ENCODE measurements at places on chromosomes 7 and 10.

- no peak for DNase-seq
These were observed 439.3 kb downstream of the ADRA2A start for GRCh38 chr10:111516144-111516543.

- no peak for DNase-seq
These were observed 1047.8 kb downstream of the NRG3 start for GRCh38 chr10:82922755-82923154.

GRCh38 chr10:96299383-96299782 lies 4.9 kb upstream of the DNTT start:
- DNase-seq: peak; percentile 15

- DNase-seq: no peak
These were observed 2.9 kb downstream of the UNCX start for GRCh38 chr7:1235501-1236131.

- no peak for DNase-seq
These were observed 29.2 kb upstream of the GALNTL5 start for GRCh38 chr7:151927011-151927410.

- peak; percentile 47 for DNase-seq
These were observed 231.1 kb downstream of the ARHGAP12 start for GRCh38 chr10:31697271-31698180.

DNA sequence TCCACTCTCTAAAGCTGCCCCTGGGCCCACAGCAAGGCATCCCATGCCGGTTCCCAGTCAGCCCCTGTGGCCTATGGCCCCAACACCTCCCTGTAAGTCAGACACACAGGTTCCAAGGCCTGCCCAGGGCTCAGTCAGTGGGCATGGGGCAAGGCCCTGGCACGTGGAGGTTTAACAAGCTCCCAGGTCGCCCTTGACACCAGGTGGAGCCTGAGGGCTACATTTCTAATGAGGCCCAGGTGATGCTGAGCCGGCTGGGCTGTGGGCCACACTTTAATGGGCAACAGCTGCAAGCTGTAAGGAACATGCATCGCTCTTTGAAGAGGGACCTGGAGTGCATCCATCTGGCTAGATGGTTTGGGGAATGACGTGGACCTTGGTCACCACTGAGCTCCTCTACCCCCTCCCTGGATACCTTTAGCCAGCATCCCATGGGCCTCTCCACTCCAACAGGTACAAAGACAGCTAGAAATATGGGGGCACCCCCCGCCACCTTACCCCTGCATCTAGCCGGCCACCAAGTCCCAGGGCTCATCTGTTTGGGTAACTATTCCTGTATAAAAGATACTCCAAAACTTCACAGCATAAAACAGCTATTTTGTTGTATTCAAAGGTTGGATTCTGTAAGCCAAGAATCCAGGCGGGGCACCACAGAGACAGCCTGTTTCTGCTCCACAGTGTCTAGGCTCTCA lies 122.5 kb downstream of the OAT start:
- DNase-seq: no peak

- DNase-seq: no peak
These were observed 231.1 kb upstream of the FOXP2 start for GRCh38 chr7:114183311-114184088.

DNA sequence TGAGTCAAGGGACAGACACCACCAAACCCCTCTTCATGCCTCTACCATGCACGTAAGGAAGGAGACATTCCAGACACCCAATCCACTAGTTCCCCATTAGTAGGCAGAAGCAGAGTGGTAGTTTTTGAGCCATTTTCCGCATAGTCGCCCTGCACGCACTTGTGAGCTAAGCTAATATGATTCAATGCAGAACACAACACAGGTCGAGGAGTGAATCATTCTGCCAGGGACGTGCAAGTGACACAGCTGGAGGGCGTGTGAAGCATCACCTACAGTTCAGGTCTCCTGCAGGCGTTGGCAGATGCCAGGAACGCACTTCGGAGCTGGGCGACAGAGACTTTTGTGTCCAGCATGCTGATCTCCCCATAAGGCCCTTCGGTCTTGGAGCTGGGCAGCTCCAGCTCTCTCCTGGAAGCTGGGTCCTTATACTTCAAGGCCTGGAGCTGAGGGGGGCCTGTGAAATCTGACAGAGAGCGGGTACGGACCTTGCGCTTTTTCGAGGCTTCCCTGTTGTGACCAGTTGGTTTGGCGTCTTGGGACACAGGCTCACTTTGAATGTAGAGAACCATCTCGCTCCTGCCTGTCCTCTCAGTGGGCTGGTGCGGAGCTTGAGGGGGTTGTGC lies 102.4 kb downstream of the SVIL start:
- no peak for DNase-seq

- DNase-seq: no peak
These were observed 289.5 kb downstream of the KCNMA1 start for GRCh38 chr10:77348082-77348481.

- no peak for DNase-seq
These were observed 160.7 kb downstream of the MAD1L1 start for GRCh38 chr7:2072042-2072441.

DNA sequence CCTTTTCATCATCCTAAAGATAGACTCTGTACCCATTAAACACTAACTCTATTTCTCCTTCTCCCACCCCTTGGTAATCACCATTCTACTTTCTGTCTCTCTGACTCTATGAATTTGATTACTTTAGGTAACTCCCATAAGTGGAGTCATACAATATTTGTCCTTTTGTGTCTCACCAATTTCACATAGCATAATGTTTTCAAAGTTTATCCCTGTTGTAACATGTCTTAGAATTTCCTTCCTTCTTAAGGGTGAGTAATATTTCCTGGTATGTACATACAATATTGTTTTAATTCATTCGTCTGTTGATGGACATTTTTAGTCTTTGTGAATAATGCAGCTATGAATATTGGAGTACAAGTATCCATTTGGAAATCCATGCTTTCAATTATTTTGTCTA lies 50.9 kb upstream of the CDCA7L start:
- DNase-seq: no peak

GRCh38 chr7:22571766-22572165 lies 71.8 kb upstream of the STEAP1B start:
- no peak for DNase-seq

- no peak for DNase-seq
These were observed 8.9 kb downstream of the GRID1 start for GRCh38 chr10:86357676-86358075.

DNA sequence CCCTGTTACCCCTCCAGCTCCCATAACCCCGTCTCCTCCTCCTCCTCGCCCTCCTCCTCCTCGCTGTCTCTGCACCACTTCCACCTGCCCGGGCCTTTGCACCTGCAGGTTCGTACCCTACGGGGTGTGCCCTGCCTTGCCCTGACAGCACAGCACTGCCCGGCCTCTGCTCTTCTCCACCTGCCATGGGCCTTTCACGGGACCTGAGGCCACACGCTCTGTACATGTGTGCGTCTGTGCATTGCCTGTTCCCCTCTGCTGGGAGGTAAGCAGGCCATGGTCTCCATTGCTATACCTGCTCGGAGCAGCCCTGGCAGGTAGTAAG lies 40.0 kb downstream of the MICALL2 start:
- DNase-seq: no peak

GRCh38 chr10:21885940-21886339 lies 117.6 kb downstream of the DNAJC1 start:
- no peak for DNase-seq

GRCh38 chr7:158907390-158907789 lies 51.0 kb downstream of the DYNC2I1 start:
- DNase-seq: no peak

GRCh38 chr10:126352453-126352852 lies 35.8 kb downstream of the ADAM12 start:
- no peak for DNase-seq

GRCh38 chr10:132609211-132609610 lies 71.6 kb downstream of the INPP5A start:
- DNase-seq: no peak

DNA sequence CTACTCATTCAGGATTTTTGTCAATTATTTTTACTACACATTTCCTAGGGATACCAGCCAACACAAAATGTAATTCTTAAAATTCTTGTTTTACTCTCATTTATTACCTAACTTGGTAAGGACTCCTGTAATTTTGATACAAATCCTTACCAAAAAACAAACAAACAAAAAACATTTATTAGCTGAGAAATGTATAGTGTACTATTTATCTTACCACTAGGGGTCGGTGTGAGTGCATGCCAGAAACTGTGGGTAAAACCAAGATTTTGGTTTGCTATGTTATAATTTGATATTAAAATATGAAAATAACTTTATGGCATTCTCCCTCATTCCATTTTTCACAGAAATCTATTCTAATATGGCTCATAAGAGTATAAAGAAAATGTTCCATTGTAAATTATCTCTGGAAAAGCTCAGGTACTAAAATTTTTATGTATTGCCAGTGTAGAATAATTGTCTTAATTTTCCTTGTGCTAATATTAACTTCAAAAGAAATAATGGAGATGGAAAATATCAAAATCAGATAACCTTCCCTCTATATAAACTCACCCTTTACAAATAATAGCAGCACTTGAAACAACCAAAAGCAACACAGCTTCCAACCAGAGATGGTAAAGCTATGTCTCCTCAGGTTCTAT lies 290.8 kb upstream of the PCDH15 start:
- DNase-seq: no peak

DNA sequence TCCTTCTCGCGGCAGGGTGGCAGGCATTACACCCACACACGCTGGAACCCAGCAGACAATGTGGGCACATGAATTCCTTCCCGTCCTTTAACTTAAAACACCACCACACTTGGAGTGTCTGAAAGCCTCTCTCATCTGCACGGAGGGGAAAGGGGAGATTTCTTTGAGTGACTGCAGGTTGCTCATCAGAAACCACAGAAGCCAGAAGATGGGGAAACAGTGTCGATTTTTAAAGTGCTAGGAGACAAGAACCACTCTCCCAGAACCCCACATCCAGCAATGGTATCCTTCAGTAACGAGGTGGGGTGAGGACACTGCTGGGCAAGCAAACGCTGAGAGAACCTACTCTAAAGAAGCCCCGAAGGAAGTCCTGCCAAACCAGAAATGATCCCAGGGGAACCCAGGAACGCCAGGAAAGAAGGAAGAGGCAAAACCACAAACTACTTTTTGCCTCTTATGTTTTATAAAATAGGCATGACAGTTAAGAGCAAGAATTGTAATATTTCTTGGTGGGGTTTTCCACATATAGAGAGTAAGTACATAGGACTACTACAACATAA lies 254.3 kb downstream of the ELFN1 start:
- no peak for DNase-seq

GRCh38 chr10:112589081-112589480 lies 142.1 kb downstream of the VTI1A start:
- DNase-seq: no peak

- DNase-seq: no peak
These were observed 59.8 kb upstream of the DNAAF5 start for GRCh38 chr7:666454-667292.

GRCh38 chr10:62044566-62044965 lies 143.1 kb downstream of the ARID5B start:
- DNase-seq: no peak

DNA sequence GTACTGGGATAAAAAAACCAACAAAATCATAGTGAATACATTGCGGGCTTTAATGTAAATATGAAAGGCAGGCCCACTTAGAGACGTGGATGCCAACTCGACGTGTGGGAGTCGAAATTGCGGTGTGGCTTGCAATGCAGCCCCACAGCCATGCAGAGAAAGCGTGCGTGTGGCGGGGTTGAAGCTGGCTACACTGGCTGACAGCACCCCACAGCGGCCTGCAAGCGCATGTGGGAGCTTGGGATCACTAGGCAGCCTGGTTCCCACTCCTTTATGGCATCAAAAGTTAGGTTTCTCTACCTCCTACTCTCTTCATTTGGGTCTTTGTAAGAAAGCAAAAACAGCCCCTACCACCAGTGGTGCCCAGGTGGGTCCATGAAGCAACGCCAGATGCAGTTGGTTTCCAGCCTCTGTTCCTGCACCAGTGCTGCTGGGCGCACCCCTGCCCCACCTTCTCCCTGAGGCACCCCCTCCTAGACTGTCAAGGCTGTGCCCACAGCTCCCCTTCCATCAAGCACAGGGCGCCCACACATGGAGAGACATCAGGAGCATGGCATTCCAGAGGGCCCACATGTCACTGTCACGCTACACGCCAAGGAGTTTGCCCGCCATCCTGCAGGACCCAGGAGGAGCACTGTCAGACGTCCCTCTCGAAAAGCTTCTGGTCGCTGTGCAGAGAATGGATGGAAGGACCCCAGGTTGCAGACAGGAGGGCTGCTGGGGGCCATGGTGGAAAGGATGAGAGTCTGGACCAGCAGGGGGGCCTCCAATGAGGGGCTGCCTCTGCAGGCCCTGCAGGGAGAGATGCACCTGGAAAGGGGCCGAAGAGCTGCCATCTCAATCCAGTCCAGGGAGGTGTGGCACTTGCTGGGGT lies 142.9 kb downstream of the PAXIP1 start:
- DNase-seq: no peak

DNA sequence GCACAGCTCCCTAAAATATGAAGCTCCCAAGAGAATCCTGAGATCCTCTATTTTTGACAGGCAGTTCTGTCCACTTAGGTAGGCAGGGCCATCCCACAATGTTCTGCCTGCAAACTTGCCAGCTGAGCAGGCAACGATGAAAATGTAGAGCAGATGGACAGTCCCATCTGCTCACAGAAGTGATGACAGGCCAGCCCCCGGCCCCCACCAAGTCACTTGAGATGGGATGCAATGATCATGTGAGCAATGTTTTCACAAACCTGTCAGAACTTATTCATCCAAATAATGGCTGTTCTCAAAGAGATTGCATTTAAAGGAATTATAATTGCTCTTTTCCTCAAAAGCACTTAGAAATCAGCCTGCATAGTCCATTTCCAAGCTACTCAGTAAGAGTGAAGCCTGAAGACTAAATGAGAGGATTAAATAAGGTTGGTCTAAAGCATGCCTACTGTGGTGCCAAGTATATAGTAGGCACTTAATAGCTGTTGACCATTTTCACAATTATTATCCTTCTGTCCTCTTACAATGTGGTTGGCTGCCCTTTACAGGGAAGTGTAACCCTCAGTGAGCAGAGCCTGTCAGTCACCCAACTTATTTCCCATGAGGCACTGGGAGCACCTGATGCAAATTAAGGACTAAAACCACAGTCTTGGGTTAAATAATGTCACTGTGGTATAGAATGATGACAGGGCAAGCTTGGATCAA lies 301.2 kb downstream of the FGFR2 start:
- no peak for DNase-seq

Data from body of pancreas (tissue), 4 donors.